ENCODE measurements at places on chromosomes 2 and 18. TPM values are rescaled to one million over a fixed set of nuclear protein-coding genes. Genes with fewer than 3 reads are reported as not detected.

Gene NEUROD1
- total RNA-seq = not detected

Gene SLC9A2
- total RNA-seq = not detected

Gene CXCR1
- total RNA-seq = not detected

Gene EGR4
- total RNA-seq = not detected

Gene SLC38A11
- 1.5 TPM for total RNA-seq

Gene CRYGC
- total RNA-seq = not detected

Gene FBLN7
- 2.4 TPM for total RNA-seq

Gene TMEM17
- 2.0 TPM for total RNA-seq

Gene CDKL4
- total RNA-seq = 0.75 TPM

Gene STAT4
- total RNA-seq = 0.55 TPM

Gene RUFY4
- not detected for total RNA-seq

Gene SERPINB3
- total RNA-seq = not detected

Gene TCF23
- not detected for total RNA-seq

Gene REG3A
- not detected for total RNA-seq

Gene PDE11A
- 0.33 TPM for total RNA-seq

Gene UGT1A5
- total RNA-seq = not detected

Gene IRS1
- 21.6 TPM for total RNA-seq

Gene ALK
- total RNA-seq = under 0.01 TPM

Gene NTSR2
- not detected for total RNA-seq

Gene BMP10
- not detected for total RNA-seq

Gene MIB1
- 82.9 TPM for total RNA-seq

Gene VSNL1
- total RNA-seq = 0.77 TPM

Gene CHRND
- total RNA-seq = not detected

Gene SGPP2
- not detected for total RNA-seq

Gene MEP1B
- not detected for total RNA-seq

Gene ARHGAP25
- total RNA-seq = 1.1 TPM

Gene STAMBP
- 23.0 TPM for total RNA-seq

Gene SH2D6
- total RNA-seq = 1.4 TPM

Gene ARHGEF33
- total RNA-seq = 1.5 TPM

All from uterine smooth muscle cell (primary cell).